ENCODE measurements at places on chromosomes 2 and 18.

DNA sequence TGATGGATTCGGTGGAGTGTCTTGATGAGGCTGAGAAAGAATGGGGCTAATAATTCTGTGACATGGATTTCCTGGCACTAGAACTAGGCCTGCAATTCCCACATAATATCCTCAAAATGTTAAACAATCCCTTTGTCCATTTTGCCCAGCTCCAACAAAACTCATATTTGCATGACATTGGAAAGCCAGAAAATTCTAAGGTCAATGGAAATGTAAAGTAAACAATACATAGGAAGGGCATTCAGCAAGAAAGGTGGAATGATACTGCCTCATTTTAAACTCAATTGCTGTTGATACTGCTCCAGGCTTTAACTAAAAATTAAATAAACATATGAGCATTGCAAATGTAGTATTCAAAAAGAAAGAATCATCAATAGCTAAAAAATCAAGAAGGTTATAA lies 434.8 kb upstream of the SLC8A1 start:
- DNase-seq, result no peak

DNA sequence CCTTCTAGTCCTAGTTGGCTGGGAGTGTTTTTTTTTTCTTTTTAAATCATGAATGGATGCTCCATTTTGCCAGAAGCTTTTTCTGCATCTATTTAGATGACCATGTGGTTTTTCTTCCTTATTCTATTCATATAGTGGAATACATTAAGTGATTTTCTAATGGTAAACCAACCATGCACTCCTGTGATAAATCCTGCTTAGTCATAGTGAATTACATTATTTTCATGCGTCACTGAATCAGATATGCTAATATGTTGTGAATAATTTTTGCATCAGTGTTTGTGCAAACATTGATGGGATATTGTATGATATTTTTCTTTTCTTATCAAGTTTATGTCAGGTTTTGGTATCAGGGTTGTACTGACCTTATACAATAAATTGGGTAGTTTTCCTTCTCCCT lies 229.3 kb upstream of the REV1 start:
- no peak for DNase-seq

GRCh38 chr2:1515073-1515430 lies 101.8 kb downstream of the TPO start:
- no peak for DNase-seq

DNA sequence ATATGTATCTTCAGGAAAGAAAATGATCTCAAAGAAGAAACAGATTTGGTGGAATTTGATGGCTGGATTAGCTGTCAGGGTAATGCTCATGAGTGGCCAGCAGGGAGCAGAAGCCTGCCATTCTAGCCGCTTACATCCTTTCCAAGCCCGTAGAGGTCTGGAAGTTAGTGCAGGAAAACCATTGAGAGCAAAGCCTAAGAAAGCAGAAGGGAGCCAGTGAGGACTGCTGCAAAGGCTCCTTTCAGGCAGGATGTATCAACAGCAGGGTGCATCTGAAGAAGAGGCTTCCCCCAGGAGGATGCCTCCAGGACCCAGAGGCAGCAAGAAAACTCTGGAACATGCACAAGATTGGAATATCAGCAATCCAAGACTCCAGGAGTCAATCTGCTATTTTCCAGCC lies 22.9 kb upstream of the LBH start:
- no peak for DNase-seq

DNA sequence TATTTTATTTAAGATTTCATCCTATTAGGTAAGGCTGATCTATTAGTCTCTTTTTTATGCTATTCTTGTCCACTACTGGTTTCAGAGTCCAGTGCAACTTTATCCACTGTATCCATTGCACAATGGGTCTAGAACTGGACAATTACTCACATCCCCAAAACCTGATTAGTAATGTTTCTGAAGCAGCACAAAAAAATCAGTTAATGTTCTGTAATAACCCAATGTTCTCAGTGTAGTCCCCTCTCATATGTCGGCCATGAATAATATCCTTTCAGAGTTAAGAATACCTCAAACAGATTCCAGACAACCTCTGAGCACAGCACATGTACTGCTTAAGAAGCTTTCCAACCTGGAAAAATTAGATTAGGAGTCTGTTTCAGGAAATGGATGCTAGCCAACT lies 29.7 kb downstream of the MGAT4A start:
- DNase-seq, result no peak

DNA sequence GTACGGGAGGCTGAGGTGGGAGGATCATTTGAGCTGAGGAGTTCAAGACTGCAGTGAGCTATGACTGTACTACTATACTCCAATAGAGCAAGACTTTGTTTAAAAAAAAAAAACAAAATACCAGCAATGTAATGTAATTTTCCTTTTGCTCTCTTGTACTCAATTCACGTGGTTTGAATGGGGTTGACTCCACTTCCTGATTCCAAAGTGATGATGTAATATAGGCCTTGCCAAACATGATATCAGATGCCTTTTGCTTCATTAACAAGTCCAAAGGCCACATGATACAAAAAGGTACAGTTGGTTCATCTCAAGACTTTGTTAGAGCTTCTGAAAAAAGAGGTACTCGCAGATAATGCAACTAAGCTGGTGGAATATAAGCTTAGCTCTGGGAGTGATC lies 321.8 kb downstream of the ZEB2 start:
- DNase-seq, result no peak

- DNase-seq, result no peak
These were observed 60.0 kb upstream of the PXDN start for GRCh38 chr2:1804351-1804771.

DNA sequence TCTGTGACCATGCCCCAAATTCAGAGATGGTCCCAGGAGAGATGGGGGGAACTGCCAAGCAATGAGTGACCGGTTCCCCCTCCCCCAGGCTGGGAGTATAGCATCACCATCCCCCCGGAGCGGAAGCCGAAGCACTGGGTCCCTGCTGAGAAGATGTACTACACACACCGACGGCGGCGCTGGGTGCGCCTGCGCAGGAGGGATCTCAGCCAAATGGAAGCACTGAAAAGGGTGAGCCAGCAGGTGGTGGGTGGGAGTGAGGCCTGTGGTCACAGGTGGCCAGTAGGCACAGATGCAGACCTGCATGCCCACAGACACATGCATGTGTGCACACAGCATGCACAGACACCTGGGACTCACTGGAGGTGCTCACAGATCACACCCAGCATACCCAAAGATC lies 117.2 kb downstream of the DYSF start:
- DNase-seq, result no peak

- DNase-seq, result no peak
These were observed 552.0 kb upstream of the CDH2 start for GRCh38 chr18:28728891-28729290.

GRCh38 chr18:48123941-48124340 lies 193.5 kb upstream of the SMAD2 start:
- DNase-seq, result no peak

DNA sequence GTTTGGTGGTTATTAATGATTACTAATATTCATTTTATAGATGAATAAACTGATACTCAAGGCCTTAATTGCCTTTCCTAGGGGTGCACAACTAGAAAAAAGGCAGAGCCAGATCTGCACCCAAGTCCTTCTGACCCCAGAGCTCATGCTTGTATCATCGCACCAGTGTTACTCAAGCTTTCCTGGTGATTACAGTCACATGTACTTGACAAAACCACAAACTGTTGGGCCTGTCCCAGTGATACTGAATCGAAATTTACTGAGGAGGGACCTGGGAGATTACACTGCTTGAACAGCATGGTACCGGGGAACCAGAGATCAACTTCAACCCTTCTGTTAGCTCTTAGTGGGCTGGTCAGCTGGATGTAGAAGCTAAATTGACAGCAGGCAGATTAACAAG lies 33.7 kb downstream of the FASTKD2 start:
- DNase-seq, result no peak

- no peak for DNase-seq
These were observed 240.8 kb downstream of the ZEB2 start for GRCh38 chr2:144279165-144279564.

DNA sequence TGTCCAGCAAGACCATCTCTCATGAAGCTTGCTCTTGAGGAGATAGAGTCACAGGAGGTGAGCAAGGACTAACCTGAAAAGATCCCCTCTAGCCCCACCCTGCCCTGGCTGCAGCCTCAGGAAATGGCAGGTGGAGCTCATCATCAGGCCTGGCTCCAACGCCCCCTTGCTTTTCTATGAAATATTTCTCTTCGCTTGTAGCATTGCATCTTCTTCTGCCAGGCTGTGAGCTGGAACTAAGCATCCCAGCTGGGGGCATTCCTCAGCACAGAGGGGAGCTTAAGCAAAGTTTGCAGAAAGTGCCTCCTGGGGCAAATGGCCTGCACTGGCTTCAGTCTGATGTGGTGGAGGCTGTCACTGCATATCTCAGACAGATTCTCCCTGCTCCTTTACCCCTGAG lies 90.1 kb upstream of the LGALSL start:
- no peak for DNase-seq

DNA sequence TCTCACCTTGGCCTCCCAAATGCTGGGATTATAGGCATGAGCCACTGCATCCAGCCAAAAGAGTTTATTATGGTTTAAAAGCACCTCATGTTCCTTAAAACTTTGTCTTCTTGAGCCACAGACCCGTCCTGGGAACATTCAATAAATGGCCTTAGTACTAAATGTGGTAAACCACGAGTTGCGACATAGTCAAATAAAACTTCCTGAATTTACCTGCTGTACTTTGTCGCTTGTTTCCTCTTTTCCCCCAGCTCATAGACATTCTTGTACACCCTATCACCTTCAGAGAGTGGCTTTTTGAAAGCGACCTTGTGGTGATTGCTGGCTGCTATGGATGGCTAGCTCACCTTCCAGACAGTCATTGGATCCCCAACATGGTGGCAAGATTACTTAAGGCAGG lies 310.4 kb downstream of the LRRTM1 start:
- no peak for DNase-seq

DNA sequence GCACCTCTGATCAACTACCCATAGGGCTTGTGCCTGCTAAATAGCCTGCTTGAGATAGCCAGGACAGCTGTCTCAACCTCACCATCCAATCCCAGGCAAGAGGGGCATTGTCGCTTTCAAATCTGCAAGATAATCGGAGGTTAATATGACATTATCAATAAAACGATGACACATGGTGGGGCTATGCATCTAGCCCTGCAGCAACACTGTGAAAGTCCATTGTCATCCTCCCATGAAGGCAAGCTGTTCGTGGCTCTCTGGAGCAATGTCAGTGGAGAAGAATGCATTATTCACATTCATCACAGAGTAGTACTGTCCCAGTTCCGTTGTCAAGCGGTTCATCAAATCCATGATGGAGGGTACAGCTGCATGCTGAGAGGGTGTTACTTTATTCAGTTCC lies 18.9 kb upstream of the KLHL23 start:
- no peak for DNase-seq
